ENCODE measurements at places on chromosomes 13 and 19. TPM values are rescaled to one million over a fixed set of nuclear protein-coding genes. Genes with fewer than 3 reads are reported as not detected.

GRCh38 chr19:17075864-17076542, 426 bp downstream of the MYO9B start:
- peak; percentile 42 for DNase-seq

- no peak for DNase-seq
Measured at GRCh38 chr19:49921871-49922795, 6.9 kb upstream of the ATF5 start.

DNA sequence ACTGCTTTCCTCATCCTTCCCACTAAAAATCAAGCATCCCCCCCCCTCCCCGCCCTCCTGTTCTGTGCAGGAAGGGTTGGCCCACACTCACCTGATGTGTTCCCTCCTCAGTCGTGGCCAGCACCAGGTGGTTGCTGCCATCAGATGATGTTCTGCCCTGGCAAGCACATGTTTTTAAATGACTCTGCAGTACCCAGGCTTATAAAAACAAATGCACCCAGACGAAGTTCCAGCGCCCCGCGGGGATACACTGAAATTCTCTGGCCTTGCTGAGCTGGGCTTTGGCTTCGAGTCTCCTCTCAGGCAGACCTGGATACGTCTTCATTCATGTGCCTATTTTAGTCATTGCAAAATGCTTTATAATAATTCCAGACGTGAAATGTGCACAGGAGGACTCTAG, 316.3 kb downstream of the DLEU7 start:
- no peak for DNase-seq

DNA sequence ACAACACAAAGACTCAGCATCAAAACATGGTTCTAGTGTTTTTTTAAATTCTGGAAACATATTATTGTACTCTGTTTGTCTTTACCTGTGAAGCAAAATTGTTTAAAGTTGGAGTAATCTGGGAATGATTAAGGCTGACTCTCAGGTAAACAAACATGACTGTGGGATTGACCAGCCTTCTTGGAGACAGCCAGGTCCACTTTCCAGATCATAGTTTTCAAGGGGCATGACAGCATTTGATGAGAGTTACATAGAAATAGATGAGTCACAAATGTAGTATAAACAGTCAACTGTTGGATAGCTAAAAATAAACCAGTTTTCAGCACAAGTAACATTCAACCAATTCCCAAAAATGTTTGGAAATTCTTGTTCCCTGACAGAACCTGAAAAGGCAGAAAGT, 1680.9 kb downstream of the OLFM4 start:
- DNase-seq = no peak

Gene DUXA
- total RNA-seq = not detected

DNA sequence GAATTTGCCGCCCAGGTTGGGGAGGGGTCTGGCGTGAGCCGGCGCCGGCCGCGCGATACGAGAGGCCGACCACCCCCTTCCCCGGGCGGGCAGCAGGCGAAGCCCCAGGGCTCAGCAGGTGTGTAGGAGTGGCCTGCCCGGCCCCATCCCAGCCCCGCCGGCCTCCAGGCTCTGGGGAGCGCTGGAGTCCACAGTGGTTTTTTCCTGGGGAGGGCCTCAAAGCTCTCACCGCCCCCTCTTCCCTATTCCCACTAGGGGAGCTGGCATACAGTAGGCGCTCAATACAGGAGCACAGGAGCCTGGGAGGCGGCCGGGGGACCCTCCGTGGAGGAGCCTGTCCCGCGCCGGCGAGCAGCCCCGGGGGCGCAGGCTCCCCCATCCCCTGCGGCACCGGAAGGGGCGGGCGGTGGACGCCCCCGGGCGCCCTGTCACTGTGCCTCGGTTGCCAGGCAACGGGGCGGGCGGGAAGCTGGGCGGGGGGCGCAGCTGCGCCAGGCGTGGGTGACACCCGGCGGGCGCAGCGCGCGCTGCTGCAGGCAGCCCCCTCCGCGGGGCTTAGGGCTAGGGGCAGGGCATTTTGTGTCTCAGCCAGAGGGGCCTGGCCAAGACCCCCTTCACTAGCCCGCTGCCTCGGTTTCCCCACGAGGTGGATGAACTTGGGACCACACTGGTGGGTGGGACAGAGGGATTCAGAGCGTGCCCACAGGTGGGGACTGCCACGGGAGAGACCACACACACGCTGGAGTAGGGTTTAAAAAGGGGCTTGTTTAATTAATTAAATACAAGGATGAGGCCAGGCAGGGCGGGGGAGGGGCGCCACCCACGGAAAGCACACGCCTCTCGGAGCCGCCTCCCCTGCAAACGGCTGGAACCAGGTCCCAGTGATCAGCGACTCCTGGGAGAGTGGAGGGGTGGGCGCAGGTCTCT, 3.6 kb upstream of the REXO1 start:
- peak; percentile 88 for DNase-seq

Gene DMKN
- not detected for total RNA-seq
